ENCODE measurements at places on chromosomes 13 and 19.

DNA sequence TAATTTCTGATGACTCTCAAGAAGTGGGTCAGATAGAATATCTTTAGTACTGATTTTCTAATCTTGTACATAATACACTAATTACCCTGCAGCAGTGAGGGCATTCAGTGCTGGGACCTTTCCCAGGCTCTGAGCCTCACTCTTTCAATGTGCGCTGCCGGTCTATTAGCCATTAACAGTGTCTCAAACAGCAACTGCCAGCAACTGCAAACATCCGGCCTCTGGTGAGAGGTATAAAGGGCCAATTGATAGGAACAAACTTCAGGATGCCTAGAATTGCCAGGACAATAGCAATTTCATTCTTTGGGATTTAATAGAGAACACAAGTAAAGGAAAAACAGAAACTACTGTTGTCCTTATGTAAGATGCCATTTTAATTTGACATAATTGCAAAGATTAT, 604.4 kb upstream of the SPRY2 start:
- no peak for DNase-seq

DNA sequence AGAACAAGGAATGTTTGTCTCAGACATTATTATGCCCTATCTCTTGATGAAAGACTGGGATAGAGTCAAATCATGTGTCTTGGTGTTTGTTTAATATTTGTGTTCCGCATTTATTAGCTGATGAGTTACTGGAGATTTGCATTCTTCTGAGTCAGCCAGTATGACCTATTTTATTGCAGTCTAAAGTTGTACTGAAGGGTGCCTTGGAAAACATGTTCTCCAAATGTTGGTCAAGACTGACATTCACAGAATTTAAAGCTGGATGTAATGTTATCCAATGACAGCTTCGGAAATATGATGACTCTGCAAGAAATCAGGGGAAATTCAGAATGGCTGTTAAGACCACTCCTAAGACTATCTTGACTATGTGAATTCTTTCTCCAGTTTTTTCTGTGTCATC, 134.0 kb downstream of the KCNRG start:
- no peak for DNase-seq

DNA sequence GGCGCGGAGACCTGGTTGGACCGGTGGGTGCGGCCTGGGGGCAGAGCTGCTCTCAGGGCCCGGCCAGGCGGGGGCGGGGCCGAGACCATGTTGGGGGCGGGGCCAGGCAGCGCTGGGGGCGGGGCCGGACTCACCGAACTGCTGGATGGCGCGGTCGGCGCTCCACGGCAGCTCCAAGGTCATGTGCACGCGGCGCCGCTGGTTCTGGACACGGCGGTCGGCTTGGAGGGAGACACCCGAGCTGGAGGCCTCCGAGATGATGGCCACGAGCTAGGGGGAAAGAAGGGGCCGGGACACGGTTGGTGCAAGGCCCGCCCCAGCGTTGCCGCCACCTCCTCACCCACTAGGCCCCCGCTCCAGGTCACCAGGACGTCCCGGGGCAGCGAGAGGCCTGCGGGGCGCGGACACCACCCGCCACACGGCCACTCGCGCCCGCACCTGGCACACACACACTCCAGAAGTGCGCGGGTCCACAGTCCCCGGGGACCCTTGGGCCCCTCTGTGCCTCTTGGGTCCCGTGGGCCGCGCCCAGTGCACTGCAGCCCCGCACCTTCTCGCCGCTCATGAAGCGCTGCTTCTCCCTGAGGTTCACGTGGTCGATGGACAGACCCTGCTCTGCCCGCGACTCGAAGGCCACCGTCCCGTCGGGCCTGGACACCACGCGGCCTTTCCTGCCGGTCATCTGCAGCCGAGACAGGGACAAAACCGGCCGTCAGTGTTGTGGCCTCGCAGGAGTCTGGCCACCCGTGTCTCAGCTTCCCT, 8.7 kb downstream of the GPX4 start:
- DNase-seq: no peak

DNA sequence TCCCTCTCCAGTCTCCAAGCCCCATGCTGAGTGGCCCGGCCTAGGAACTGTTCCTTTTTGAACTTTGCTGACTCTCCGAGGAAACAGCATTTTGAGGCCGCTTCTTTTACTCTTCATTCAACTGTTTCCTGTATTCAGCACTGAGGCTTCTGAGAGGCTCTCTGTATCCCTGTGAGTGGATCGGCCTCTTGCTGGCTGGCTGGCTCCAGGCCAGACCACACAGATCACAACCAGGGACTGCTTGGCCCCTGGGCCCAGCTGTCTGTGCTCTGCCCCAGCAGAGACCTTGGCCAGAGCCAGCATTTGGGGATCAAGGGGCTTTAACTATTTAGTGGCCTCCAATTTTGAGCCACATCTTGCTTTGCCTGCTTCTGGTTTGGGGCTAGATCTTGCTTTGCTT, 75.6 kb upstream of the KL start:
- DNase-seq: no peak

DNA sequence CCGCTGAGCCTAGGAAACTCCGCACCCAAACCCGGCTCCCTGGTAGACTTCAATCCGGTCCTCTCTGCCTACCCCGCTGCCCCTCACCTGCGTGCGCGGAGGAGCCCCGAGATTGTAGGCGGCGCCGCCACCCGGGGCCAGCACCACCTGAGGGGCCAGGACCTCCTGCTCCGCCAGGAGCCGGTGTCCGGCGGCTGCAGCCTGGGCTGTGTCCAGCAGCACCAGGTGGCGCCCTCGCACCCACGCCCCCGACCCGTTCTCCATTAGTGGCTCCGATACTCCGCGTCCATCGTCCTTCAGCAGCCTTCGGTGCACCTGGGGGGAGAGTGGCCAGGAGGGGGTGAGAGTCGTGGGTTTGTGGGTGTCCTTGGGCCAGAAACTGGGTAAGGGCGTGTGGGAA, 18.5 kb downstream of the MAN2B1 start:
- no peak for DNase-seq

GRCh38 chr19:29404015-29404414, 121.8 kb upstream of the VSTM2B start:
- DNase-seq: no peak

DNA sequence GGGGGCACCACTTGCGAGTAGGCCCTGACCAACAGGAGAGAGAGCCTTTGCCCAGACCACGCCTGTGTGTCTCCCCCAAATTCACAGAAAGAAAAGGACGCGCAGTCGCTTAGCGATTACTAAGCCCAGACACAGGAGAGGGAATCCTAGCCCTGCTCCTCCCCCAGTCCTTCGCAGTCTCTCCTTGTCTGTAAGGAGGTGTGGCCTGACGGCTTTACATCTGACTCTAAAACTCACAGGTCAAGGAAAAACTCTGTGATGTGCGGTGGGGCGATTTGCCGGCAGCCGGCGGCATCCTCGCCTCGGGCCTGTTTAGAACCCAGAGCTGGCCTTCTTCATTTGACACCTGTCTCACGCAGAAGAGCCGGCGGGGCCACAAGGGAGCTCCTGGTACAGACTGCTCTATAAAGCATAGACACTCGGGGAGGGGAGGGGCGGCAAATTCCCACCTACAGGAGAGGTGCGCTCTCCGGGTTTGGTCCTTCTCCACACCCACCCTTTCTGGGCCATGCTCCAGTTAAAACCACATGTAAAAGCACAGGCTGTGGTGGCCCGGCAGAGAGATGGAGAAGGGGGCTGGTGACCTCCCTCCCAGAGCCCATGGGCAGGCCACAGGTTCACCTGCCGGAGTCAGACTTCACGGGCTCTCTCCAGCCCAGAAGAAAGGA, 17.8 kb downstream of the GPR12 start:
- DNase-seq: no peak

DNA sequence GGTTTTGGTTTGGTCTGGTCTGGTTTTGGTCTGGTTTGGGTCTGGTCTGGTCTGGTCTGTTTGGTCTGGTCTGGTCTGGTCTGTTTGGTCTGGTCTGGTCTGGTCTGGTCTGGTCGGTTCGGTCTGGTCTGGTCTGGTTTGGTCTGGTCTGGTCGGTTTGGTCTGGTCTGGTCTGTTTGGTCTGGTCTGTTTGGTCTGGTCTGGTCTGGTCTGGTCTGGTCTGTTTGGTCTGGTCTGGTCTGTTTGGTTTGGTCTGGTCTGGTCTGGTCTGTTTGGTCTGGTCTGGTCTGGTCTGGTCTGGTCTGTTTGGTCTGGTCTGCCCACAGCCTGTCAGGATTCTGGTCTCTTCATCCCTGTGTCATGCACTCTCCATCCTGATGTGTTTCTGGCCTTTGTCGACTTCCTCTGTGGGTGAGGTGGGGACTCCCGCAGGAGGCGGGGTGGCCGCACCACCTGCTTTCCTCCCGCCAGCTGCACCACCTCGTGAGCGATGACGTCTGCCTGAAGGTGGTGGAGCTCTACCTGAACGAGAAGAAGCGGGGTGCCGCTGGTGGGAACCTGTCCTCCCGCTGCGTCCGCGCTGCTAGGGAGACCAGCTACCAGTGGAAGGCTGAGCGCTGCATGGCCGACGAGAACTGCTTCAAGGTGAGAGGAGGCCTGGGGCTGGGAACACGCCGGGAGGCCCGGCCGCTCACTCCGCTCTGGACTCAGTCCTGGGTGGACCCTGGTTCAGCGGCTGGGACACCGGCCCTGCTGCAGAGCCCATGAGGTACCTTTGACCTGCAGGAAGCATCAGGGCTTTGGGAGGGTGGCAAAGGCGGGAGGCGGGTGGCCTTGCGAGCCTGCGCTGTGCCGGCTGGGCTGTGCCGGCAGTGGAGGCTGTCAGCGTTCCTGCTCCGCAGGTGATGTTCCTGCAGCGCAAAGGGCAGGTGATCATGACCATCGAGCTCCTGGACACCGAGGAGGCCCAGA, 12.9 kb upstream of the F2RL3 start:
- DNase-seq: no peak

DNA sequence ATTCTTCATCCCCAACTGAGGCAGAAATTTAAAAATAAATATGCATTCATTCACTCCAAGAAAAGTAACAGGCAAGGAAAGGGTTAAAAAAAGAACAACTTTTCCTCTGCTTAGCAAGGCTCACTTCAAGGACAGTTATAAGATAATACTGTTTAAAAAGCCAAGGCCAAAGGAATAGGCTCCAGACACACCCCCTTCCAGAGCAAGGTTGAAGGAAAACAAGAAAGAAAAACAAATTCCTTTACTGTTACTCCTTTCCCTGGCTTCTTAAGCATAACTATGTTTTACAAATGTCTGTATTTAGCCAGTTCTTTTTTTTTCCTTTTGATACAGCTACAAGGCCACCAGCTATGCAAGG, 8.5 kb downstream of the SIGLEC11 start:
- DNase-seq: no peak

- no peak for DNase-seq
These were observed 203.0 kb downstream of the POSTN start for GRCh38 chr13:37395544-37395943.

DNA sequence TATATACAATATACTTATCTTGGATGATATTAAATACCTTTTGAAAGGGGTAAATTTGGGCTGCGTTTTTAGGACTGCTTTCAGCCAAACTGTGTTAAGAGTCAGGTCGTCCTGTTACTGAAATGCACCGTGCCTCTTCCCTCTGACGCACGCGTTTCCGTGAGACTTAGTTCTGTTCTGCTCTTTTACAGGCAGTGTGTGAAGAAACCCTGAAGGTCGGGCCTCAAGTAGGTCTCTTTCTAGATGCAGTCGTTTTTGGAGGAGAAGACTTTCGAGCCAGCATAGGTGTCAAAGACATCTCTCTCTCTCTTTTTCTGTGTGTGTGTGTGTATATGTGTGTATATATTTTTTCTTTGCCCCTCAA, 107.0 kb downstream of the ZIC5 start:
- DNase-seq: no peak

DNA sequence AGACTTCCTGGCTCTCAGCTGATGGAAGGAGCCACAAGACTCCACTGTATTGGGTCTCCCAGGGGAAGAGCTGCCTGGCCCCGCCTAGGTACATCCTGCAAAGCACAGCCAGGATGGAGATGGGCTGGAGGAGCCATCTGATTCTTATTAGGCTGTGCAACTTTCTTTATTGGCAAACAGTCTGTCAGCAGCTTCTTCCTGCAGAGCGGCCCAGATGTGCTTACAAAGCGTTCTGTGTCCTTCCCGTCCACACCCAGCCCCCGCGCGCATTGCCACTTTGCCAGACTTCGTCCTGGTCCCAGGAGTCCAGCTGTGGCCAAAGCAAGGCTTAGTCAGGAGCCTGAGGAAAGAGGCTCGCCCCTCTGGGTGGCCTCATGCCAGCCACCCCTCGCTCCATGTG, 409.3 kb downstream of the ZNF536 start:
- no peak for DNase-seq

DNA sequence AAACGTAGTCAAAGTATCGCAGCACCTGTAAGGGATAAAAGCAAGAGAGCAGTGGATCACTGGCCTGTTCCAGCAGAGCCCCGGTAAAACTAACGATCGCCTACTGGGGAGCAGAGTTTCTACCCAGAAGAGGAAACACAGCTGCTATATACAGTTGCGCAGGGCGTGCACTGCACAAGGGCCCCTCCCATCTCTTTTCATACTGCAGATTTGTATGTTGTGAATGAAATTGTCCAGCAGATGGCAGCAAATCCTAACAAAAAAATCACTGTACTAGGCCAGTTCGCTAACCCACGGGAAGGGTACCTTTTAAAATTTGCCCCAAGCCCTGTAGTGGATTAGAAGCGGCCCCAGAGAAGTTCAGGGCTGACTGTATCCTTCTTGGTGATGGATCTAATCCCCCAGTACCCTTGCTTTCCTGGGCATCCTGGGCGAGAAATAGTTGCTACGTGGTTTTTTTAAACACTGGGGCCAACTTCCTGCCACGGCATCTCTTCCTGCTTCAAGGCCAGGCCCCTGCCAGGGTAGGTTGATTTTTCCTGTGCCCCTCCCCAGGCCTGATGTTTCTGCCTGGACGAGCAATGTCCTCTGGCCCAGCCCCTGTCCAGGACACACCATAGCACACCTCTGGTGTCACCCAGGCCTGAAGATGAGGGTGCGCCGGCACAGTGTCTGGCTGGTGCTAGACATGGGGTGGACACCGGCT, 127.0 kb downstream of the IER2 start:
- DNase-seq: peak; percentile 69

DNA sequence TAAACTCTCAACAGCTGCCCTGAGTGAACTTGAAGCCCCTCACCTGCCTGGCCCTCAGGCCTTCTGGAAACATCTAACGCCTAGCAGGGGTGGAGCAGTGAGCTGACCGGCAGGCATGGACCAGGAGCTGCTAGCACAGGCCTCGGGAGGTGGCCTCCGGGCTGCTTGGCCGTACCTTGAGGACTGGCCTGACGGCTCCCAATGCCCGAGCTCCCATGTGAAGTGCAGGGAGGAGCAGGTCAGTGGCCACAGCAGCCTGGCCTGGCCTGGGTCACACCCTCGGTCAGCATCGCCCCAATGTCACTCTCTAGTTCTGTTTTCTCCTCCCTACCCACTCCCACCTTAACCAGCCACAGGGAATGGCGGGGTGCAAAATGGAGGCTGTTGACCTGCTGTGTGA, 19.0 kb downstream of the TSHZ3 start:
- no peak for DNase-seq
